ENCODE measurements at places on chromosomes 12 and 14.

GRCh38 chr14:22737052-22737451 lies 29.4 kb upstream of the OXA1L start:
- no peak for DNase-seq

DNA sequence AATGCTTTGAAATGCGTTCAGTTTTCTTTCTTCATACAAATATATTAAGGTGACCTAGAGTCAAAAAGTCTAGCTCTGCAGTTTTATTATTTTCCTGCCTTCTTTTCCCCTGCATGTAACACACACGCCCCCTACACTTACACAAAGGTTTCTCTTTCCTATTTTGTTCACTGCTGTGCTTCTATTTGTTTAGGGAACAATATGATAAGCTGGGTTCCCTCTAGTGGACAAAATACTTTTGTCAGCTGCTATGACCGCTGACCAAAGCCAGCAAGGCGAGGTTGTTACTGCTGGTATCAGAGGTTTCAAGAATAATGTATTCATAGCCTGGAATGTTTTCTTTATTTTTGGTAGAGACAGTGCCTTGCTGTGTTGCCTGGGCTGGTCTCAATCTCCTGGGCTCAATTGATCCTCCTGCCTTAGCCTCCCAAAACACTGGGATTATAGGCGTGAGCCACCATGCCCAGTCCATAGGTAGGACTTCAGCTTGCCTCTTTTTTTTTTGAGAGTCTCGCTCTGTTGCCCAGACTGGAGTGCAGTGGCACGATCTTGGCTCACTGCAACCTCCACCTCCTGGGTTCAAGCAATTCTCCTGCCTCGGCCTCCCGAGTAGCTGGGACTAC lies 33.4 kb downstream of the FNTB start:
- no peak for DNase-seq

- DNase-seq: no peak
These were observed 5.5 kb downstream of the KRT80 start for GRCh38 chr12:52186118-52186840.

GRCh38 chr14:27387463-27387862 lies 789.6 kb upstream of the NOVA1 start:
- no peak for DNase-seq

DNA sequence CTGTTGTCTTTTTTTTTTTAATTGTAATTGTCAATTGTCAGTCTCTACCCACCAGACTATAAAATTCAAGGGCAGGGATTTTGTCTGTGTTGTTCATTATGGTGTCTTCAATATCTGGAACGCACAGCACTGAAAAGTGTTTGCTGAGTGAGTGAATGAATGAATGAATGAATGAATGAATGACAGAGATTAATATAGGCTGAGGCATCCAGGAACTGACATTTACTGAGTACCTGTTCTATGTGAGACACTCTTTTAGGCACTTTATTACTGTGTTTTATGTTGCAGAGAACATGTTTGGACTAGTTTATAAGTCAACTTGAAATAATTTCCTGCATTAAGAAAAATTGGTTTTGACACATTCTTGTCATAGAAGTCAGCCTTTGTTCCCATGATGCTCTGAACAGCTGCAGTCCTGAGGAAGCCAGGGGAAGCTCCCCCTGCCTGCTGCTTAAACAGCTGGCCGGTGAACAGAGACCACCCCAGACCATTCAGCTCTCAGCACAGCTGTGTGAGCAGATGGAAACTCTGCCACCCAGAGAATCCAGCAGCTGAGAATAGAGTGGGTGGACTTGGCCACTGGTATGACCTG lies 160.7 kb upstream of the CCND2 start:
- no peak for DNase-seq

- DNase-seq: no peak
These were observed 73.8 kb upstream of the TBX3 start for GRCh38 chr12:114757684-114758325.

- DNase-seq: no peak
These were observed 33.5 kb downstream of the TEAD4 start for GRCh38 chr12:2992724-2993123.

DNA sequence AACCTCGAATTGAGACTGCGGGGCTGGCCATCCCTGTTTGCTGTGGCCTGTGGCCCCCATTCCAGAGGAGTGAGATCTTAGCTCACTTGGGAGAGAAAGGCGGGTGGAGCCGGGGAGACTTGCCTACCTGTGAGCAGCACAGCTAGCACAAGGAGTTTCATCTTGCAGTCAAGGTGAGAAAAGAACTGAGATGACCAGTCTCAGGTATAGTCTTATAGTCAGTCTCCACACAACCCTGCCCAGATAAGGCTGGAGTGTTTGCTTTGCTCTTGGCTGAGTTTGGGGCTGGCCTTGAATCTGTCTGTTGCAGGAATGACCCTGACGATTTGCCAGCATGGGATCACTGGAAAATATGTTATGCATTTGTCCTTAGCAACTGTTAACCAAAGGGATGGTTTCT lies at the start of gene PLA2G1B:
PLA2G1B (minus strand) TSS at position 187 of the 400 bp plus-strand sequence; CDS start at position 161, 26 bp downstream.
- no peak for DNase-seq

DNA sequence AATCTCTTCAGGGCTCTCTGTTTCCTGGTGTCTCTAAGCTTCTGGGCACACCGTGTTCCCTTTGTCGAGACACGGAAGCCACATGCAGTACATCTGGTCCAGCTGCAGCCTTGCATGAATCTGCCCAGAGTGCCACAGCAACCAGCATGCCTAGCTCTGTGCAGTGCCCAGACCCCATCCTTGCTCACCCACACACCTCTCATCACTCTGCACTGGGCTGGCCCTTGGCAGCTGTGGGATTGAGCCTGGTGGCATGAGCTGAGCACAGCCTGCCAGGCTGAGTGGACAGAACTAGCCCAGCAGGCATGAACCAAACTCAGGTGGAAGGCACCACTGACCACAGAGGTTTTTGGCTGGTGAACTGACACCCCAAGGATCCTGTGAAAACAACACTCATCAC lies 279.9 kb downstream of the ATXN7L3B start:
- no peak for DNase-seq

DNA sequence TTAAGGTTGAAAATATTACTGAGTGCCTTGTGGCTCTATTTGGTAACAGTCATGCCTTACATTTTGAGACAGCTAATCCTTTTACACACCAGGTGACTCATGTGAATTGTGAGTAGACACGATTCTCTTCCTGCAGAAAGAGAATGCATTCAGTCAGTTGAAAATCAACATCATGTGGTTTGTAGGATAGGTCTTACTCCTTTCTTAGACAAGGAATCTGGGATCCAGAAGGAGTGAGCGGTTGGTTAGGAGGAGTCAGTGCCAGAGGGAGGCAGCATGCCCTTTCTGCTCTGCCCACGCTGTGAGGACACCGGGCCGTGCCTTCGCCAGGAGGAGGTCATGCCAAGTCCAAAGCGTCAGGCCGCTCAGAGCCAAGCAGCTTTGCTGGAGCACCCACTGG lies 47.6 kb downstream of the TRAF3 start:
- no peak for DNase-seq

- DNase-seq: no peak
These were observed 52.7 kb downstream of the PPM1A start for GRCh38 chr14:60301685-60302084.

DNA sequence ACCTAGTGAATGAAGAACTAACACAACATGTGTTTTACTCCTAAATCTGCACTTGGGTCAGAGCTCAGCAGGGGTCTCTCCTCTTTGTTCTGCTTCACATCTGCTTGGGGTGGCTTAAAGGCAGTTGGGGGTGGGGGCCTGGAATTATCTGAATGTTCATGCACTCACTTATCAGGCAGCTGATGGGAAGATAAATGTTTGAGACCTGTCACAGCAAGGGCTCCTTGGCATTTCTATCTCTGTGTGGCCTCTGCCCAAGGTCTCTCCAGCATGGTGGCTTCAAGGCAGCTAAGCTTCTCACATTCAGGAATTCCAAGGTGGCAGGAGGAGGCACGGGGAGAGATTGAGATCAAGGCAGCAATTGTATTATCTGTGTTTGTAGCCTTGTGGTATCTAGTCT lies 6.4 kb upstream of the HMGA2 start:
- no peak for DNase-seq

DNA sequence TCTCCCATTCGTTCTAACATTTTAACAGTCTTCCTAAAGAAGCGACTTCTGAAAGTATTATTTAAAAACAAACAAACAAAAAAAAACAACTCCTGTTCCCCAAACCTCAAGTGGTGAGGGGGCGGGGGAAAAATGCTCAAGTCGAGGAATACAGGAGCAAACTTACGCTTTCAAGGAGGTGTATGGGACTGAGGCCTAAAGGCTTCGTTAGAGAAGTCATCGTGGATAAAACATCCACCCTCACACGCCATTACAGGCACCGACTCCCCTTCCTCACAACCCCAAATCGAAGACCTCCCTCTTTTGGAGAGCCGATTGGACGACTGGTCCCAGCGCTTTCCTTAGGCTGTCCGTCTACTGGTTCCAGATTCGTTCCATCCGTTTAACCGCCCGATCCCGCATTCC lies 693 bp downstream of the CBX5 start:
- no peak for DNase-seq

DNA sequence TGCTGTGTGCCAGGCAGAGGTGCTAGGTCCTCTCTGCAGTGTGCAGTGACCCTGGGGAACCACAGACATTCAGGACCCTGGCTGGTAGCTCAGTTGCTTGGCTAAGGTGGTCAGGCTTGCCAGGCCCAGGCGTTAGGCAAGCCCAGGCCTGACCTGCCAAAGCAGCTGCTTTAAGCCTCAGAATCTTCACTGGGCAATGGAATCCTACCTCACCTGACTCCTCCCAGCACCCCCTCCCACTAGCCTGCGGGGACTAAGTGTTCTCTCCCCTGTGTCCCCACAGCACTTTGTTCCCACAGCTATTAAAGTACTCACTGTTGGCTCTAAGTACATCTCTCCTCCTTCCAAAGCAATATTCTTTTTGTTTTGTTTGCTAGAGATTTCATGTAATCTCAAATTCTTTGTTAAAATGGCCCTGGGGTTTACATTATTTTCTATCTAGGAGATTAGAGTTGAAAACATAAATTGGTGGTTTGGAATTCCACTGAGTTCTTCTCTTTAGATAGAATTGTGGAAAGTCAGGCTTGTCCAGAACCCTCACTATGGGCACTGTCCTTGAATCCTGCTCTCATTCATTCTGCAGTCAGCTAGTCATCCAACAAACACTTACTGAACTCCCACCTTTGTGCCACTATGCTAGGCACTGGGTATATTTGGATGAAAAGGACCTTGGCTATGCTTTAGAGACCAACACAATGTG lies 44.4 kb downstream of the DGLUCY start:
- DNase-seq: no peak

DNA sequence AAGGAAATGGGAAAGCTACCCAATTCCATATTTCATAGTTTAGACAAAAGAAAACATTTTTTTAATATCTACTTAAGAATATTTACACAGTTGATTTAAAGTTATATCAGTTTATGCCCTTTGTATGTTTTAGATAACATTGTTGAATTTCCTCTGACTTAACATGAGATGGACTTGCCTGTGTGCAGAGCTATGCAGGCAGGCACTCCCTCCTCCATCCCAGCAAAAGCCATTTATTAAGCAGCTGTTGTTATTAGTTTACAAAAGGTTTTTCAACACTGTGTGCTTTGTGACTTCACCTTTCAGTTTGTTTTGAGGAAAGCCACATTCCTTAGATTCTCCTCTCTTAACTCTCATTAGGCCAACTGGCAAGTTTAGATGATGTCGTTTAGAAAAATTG lies 337.5 kb upstream of the PDE3A start:
- no peak for DNase-seq

GRCh38 chr14:92914087-92914656 lies 8.8 kb upstream of the CHGA start:
- no peak for DNase-seq

- no peak for DNase-seq
These were observed 9.8 kb upstream of the BDKRB2 start for GRCh38 chr14:96194657-96195431.

DNA sequence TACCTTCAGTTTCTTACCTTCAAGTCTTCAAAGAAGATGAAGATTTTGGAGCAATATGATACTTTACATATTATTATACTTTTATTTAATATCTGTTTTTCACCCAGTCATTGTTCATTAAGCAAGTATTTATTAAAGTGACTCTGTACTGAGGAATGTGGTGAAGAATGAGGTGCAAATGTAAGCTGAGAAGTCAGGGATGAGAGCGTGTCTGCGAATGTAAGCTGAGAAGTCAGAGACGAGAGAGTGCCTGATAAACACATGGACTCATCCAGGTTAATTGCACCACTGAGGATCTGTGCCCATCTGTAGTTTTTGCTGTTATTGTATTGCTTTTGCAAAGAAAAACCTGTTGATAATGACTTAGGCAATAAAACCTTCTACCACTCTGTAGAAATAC lies 211.9 kb upstream of the FAR2 start:
- no peak for DNase-seq

- DNase-seq: no peak
These were observed 72.1 kb upstream of the DUSP6 start for GRCh38 chr12:89424389-89424788.

- DNase-seq: no peak
These were observed 33.7 kb downstream of the ITPK1 start for GRCh38 chr14:93081876-93082570.

- DNase-seq: no peak
These were observed 2.9 kb downstream of the FGFR1OP2 start for GRCh38 chr12:26941215-26941594.

- no peak for DNase-seq
These were observed 832.9 kb downstream of the C12orf50 start for GRCh38 chr12:87196321-87196720.

GRCh38 chr12:45446013-45446412 lies 230.1 kb downstream of the ANO6 start:
- DNase-seq: no peak

- no peak for DNase-seq
These were observed 304.4 kb downstream of the TMEM132D start for GRCh38 chr12:129599406-129599805.

GRCh38 chr14:99809360-99809759 lies 16.1 kb downstream of the EML1 start:
- DNase-seq: no peak

DNA sequence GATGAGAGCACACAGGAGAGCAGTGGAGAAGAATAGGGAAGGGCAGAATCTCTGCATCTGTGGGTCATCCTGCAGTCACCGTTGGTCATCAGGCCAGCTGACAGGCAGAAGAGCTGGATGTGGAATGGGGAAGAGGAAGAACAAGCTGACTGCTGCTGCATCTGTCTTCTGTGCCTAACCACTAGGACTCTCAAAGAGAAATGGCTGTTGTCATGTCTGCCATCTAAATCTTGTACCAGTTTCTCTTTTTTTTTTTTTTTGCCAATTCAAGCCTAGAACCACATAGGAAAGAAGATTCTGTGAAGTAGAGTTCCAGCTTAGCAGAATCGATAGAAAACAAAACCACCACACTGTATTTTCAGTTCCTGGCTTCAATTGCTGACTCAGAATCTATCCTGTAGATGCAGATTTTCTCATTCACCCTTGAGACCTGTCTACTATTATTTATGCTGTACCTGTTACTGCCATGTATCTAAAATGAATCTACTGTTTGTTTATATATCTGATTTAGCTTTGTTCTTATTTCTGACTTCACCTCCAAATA lies 421.9 kb upstream of the PRICKLE1 start:
- no peak for DNase-seq

GRCh38 chr12:23446746-23447145 lies 502.7 kb downstream of the SOX5 start:
- no peak for DNase-seq

- no peak for DNase-seq
These were observed 91.4 kb downstream of the PLCZ1 start for GRCh38 chr12:18646286-18646890.

- no peak for DNase-seq
These were observed 115.2 kb upstream of the RTL1 start for GRCh38 chr14:101018561-101019290.

GRCh38 chr12:70830221-70831061 lies 90.1 kb downstream of the PTPRR start:
- DNase-seq: no peak

GRCh38 chr14:88792473-88793258 lies at the start of gene EML5:
Gene EML5, minus strand, starts transcription at chr14:88792953. Its CDS starts 450 bp downstream, at chr14:88792503.
- DNase-seq: peak; percentile 59

GRCh38 chr12:127546721-127547505 lies 720.1 kb upstream of the TMEM132C start:
- no peak for DNase-seq

Data from activated naive CD4-positive, alpha-beta T cell (primary cell).